ENCODE measurements at places on chromosomes 12 and 14.

GRCh38 chr14:65079201-65079600 is 23.1 kb downstream of the MAX start:
- no peak for DNase-seq

- DNase-seq, result no peak
Observed at GRCh38 chr14:31300296-31300695, 92.7 kb upstream of the HECTD1 start.

GRCh38 chr12:7061138-7061537 is 620 bp downstream of the C1S start:
- no peak for DNase-seq

GRCh38 chr12:9668161-9669018 is 1.1 kb upstream of the CLEC2D start:
- DNase-seq, result no peak

GRCh38 chr12:67222302-67222701 is 46.9 kb upstream of the CAND1 start:
- DNase-seq, result no peak

- no peak for DNase-seq
Observed at GRCh38 chr12:115049614-115050013, 365.6 kb upstream of the TBX3 start.

GRCh38 chr14:97218691-97219430 is 421.7 kb downstream of the VRK1 start:
- DNase-seq, result peak; percentile 2

GRCh38 chr12:90152897-90153624 is 444.4 kb upstream of the ATP2B1 start:
- no peak for DNase-seq

GRCh38 chr12:43312991-43313505 is 239.0 kb downstream of the ADAMTS20 start:
- DNase-seq, result no peak

GRCh38 chr12:122934722-122935121 is 31.5 kb downstream of the ABCB9 start:
- no peak for DNase-seq

DNA sequence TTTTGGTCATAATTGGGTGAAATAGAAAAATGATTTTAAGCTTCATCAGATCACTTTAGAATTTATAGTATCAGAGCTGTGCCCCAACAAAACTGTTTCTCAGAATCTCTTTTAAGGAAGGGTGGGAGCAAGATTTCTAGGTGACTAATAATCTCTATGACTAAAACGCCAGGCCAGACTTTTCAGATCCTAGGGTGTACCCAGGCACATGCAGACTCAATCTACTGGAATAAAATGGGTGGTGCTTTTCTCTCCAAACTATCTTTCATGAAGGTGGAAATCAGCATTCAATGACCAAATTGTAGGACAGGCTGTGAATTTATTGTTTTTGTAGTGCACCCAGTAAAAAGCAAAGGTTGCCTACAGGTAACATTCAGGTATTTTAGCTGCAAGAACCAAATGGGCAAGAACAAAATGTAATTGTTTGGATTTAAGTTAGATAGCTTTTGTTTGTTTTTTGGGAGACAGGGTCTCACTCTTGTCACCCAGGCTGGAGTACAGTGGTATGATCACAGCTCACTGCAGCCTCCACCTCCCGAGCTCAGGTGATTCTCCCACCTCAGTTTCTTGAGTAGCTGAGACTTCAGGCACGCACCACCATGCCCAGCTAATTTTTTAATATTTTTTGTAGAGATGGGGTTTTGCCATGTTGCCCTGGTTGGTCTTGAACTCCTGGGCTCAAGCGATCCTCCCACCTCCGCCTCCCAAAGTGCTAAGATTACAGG is 49.5 kb downstream of the PPP2R5C start:
- DNase-seq, result no peak

- no peak for DNase-seq
Observed at GRCh38 chr12:105761075-105761474, 377.7 kb downstream of the NUAK1 start.

GRCh38 chr14:72810201-72810600 is 83.7 kb downstream of the DPF3 start:
- peak; percentile 53 for DNase-seq

GRCh38 chr14:61661471-61662400 is 33.6 kb upstream of the HIF1A start:
- no peak for DNase-seq

GRCh38 chr12:65948320-65949008 is 124.2 kb downstream of the HMGA2 start:
- DNase-seq, result no peak

DNA sequence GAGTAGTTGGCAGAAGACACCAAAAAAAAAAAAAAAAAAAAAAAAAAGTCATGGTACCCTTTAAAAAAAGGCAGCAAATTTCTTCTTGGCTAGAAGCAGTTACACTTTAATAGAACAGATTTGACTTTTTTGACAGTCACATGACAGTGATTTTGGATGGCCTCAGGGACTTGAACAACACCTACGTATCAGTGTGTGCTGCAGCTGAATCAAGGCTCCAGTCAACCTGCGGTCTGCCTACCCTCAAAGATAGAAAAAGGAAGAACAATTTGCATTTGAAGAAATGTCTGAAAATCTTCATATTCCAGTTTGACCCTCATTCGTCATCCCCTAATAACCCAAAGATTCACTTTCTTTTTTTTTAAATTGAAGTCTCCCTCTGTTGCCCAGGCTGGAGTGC is 53.9 kb downstream of the MDM2 start:
- no peak for DNase-seq

DNA sequence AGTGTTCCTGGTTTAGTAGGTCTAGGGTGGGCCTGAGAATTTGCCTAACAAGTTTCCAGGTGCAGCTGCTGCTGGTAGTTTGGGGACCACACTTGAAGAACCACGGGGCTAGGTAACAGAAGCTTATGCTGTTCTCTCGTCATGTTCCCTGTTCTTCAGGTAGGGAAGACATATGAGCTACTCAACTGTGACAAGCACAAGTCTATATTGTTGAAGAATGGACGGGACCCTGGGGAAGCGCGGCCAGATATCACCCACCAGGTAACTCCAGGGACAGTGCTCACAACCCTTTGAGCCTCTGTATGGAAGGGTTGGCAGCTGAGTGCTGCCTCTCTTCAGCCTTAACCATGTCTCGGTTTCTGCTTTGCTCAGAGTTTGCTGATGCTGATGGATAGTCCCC is 3.5 kb downstream of the EMG1 start:
- no peak for DNase-seq

GRCh38 chr14:68599896-68600610 is 192.8 kb downstream of the ZFP36L1 start:
- no peak for DNase-seq

- DNase-seq, result no peak
Observed at GRCh38 chr14:58882577-58883018, 244.8 kb downstream of the DACT1 start.

- DNase-seq, result no peak
Observed at GRCh38 chr14:56183631-56184157, 65.5 kb downstream of the PELI2 start.

DNA sequence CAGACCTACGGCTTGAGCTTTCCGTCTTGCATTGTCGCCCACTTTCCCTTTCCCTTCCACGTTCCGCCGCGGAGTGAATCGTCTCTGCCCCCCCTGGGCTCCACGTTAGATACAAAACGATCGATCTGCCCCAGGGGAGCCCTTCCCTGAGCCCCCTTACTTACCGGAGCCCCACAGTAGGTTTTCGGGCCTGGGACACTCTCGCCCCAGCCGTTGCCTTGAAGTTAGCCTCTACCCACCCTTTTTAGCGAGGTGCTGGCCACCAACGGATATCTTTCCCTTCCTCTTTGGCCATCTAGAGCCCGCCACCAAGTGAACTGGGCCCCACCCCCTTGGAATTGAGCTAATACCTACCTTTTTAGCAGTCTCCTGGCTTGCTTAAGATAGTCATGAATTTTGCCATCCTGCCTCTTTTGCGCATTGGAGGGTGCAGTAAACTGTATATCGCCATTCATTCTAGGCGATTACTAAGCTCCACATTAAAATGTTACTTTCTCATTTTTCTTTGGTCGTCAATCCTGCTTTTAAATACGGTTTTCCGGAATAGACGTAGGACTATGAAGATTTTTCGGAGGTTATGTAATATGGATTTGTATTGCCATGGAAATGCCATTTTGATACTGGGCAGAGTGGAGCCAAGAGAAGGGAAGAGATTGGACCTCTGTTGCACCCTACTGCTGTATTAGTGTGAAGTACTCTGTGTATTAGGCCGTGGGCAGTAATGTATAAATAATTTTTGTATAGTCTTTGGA is 764 bp downstream of the RBM25 start:
- no peak for DNase-seq

DNA sequence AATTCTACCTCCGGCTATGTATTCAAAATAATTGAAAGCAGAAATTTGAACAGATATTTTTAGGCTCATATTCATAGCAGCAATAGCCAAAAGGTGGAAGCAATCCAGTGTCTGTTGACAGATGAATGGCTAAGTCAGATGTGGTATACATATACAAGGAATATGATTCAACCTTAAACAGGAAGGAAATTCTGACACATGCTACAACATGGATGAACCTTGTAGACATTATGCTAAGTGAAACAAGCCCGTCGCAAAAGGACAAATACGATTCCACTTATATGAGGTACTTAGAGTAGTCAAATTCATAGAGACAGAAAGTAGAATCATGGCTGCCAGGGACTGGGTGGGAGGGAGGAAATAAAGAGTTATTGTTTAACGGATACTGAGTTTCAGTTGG is 331.6 kb downstream of the PCNX1 start:
- DNase-seq, result no peak

DNA sequence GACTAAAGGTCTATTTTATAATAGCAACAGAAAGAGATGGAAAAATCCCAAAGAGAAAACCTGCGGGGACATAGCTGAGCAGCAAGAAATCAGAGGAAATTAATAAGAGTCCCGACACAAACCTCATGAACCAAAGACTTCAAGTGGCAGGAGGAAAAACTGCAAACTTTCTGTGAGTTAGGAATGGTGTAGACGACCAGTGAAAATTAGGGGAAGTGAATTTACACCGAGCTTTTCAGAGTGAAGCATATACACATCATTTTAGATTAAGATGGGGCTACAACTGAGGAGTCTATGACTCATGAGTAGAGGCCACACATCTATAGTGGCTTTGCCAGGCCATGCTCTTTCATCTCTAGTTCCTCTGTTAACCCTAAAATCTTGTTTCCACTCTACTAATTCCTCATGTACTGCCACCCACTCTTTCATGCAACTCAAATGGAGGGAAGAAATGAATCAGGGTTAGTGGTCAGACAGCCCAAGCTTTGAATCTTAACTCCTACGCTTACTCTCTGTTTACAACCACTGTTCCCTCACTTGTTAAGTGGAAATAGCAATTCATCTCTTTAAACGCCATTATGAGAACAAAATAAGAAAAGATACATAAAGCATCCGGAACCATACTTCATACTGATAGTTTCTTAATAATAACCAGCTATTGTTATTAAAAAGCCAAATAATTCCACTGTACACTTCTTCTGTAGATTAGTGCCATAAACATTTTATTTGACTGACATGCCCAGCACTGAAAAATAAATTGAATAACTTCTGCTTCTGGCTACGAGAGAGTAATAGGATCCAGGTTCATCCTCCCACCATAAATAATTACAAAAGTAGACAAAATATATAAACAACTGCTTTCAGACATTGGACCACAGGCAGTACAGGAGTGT is 219.3 kb downstream of the RMST start:
- no peak for DNase-seq

- no peak for DNase-seq
Observed at GRCh38 chr14:47220096-47220495, 455.3 kb downstream of the MDGA2 start.

DNA sequence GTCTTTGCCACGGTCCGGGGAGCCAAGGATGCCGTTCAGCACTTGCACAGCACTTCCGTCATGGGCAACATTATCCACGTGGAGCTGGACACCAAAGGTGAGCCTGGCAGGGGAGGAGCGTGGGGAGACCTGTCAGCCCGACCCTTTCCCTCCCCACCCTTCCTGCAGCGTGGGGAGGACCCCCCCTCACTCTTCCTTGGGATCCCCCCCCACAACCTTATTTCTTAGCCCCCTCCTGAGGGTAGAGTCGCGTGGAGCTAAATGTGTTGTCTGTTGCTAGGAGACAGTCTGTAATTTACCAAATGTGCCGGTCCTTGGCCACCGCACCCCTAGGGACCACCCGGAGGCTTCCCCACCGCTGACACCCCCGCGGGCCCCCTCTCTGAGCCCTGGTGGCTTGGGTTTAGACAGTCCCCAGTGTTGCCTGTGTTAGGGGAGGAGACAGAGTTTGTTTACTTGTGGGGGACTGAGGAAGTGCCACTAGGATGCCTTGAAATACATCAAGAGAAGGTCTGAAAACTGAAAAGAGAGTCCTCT is 2.3 kb downstream of the SETD1B start:
- DNase-seq, result no peak

DNA sequence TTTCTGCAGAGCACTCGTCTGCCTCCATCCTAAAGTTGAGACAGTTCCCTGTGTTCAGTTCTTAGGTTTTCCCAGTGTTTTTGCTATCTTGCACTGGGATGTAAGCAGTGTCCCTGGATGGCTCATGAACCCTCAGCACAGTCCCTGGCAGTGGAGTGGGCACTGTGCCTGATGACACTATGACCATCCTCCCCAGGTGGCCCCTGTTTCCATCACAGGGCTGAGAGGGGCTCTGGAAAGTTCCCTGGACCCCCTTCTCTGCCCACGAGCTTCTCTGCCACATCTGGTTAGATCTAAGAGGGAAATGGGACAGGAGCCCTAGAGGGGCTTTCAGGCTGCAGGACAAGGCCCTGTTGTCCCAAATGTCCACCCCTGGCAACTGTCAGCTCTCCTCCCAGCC is 249.8 kb upstream of the SFSWAP start:
- DNase-seq, result no peak

GRCh38 chr14:60622210-60622916 is 26.9 kb downstream of the SIX1 start:
- DNase-seq, result no peak

DNA sequence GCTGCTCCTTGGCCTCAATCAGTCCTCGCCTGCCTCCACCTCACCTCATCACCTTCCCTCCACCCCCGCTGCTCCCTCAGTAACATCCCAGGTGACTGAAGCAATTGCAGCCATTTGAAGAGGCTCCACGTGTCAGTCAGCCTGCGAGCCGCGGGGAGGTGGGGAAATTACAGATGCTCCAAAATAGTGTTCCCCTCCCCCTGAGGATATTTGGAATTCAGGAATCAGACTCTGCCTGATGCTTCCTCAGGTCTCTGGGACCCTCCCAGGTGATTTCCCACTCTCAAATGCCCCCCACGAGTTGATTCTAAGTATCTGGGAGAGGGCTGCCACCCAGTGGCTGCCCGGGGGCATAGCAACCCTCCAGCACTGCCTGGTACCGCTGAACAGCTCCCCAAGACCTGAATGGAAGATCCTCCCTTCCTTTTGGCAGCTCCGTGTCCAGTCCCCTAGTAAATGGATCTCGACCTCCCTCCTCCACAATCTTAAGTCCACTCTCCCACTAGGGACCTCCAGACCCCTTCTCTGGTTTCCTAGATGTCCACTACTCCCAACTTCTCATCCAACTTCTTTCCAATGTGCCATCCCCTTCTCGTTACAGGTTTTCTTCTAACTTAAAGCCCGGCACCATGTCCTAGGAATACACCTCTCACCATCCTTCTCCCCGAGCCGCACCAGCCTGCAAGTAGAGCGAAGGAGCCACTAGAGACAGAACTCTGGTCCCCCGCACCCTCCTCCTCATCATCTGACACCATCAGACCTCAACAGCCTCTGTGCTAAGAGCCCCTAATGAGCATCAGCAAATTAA is 1.4 kb upstream of the ASIC1 start:
- DNase-seq, result peak; percentile 34

- DNase-seq, result no peak
Observed at GRCh38 chr14:70881549-70882177, 25.6 kb upstream of the PCNX1 start.

GRCh38 chr12:105588106-105588505 is 257.6 kb downstream of the C12orf75 start:
- DNase-seq, result no peak

- no peak for DNase-seq
Observed at GRCh38 chr12:21350975-21351374, 16.3 kb upstream of the SLCO1A2 start.
